ENCODE measurements at places on chromosomes 7 and 10.

GRCh38 chr10:34911661-34912205, 96.6 kb upstream of the PARD3 start:
- DNase-seq: no peak

GRCh38 chr7:114785496-114785895, 136.4 kb upstream of the MDFIC start:
- DNase-seq: no peak

GRCh38 chr7:118836933-118837332, 612.4 kb downstream of the ANKRD7 start:
- no peak for DNase-seq

- no peak for DNase-seq
Measured at GRCh38 chr7:133941496-133941895, 185.6 kb upstream of the LRGUK start.

DNA sequence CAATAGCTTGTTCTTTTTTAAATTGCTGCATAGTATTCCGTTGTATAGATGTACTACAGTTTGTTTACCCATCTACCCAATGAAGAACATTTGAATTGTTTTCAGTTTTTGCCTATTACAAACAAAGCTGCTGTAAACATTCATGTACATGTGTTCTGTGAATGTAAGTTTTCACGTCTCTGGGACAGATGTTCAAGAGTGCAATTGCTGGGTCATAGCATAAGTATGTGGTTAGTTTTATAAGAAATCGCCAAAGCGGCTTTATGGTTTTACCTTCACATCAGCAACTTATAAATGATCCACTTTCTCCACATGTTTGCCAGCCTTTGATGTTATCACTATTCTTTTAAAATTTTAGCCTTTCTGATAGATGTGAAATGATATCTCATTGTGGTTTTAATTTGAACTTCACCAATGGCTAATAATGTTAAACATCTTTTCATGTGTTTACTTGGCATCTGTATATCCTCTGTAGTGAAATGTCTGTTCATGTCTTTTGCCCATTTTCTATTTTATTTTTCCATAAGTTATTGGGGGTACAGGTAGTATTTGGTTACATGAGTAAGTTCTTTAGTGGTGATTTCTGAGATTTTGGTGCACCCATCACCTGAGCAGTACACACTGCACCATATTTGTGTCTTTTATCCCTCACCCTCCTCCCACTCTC, 73.5 kb downstream of the TBXAS1 start:
- DNase-seq: no peak

GRCh38 chr7:97971120-97971989, 18.6 kb downstream of the OCM2 start:
- no peak for DNase-seq

DNA sequence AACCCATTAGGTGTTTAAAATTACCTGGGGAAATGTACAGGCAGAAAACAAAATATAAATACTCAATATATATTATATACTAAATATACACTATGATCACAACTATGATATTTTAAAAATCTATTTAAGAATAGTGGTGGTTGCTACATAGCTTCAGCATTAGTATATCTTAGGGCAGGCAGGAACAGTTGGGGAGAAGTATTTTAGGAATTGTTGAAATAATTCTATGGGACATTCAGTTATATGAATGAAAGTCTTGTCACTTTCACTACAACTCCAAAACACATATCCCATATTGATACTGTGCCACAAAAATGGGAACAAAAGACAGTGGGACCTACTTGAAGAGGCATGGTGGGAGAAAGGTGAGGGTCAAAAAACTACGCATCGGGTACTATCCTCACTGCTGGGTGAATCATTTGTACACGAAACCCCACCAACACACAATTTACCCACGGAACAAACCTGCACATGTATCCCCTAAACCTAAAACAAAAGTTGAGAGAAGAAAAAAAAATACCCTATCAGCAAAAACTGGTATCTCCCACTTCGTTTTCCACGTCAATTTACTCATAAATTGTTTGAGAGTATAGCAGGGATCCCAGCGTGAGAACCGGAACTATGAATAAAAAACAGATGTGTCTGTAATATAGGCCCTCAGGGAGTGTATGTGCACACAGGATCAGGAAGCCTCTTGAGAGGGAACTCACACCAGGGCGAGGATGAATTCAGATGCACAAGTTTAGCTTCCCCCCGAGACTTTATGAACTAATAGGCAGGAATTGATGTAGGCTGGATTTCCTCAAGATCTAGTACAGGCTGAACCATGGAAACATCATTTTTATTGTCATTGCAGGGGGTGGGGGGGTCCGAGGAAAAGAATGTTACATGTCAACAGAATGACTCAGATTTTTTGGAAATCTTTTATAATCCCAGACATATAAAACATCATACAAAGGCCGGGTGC, 16.2 kb downstream of the SLC16A12 start:
- DNase-seq: no peak

DNA sequence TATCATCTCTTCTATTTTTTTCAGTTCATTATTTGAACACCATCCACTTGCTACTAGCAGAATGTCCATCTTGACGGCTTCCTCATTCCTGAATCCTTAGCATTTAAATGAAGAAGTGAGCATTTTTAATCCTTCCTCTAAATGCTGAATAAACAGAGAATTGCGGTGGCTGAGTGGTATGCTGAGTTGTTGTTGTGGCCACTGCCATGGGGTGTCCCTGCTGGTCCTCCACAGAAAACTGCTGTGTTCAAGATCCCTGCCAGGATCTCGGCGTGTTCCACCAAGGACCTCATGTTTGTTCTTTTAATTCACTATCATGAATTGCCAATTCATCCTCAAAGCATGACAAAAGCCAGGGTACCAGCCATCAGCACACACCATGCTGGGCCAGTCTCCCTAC, 48.9 kb upstream of the HABP2 start:
- DNase-seq: no peak

DNA sequence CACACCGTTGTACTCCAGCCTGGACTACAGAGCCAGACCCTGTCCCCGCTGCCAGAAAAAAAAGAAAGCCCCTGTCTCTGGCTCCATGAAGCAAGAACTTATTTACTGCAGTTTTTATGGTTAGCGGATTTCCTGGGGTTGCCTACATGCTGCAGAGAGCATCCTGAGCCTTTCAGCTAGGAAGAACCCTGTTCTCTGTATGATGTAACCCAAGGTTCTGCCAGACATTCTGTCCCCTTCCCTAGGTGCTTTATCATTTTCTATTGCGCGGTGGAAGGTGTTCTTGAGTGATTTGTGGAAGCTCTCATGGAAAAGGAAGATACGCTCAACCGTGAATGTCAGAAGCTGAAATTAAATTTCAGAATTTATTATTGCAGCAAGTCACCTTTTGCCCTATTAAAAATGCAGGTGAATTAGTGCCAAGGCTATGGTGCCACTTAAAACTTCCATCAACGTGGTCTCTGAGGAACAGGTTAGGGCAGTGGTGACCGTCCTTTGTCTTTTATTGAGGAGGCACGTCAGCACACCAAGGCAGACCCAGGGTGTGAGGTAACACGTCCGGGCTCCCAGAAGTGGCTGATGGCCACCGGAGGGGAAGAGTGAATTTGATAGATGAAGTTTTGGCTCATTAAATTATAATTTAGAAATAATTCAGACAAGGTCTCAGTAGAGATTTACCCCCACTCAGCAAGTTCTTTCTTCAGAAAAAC, 273.1 kb downstream of the PHTF2 start:
- DNase-seq: no peak

DNA sequence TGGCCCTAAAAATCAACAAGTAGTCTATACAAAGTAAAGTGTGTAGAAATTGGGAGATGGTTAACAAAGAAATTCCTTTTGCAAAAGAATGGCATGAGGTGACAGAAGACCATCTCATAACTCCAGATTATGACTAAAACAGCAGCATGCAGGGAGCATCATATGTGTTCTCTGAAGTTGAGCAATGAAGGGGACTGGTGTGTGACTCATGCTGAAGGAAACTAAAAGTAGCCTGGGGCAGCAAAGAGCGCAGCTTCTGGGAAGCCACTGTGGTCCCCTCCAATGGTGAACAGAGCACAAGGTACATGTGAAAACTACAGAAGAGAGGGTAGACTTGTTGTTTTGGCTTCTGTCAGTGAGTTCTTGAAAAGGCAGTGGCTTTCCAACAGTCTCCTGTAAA, 133.4 kb downstream of the MACC1 start:
- no peak for DNase-seq

GRCh38 chr7:30347226-30348082, 63.1 kb downstream of the ZNRF2 start:
- no peak for DNase-seq

GRCh38 chr7:32500922-32501341, 5.6 kb downstream of the AVL9 start:
- DNase-seq: no peak

GRCh38 chr10:121539786-121540185, 58.5 kb downstream of the FGFR2 start:
- DNase-seq: no peak

GRCh38 chr10:109456566-109457301, 466.6 kb downstream of the XPNPEP1 start:
- no peak for DNase-seq

- DNase-seq: no peak
Measured at GRCh38 chr7:13897819-13898218, 91.6 kb downstream of the ETV1 start.

DNA sequence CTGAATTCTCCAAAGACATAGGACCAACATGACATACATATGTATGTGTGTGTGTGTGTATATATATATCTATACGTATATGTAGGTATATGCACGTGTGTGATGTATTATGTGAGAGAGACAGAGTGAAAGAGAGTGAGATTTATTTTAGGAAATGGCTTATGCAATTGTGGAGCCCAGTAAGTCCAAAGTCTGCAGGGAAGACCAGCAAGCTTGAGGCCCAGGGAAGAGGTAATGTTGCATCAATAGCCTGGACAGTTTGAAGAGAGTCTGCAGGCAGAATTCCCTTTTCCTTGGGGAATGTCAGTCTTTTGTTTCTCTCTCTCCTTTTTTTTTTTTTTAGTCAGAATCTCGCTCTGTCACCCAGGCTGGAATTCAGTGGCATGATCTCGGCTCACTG, 33.0 kb upstream of the CARD11 start:
- DNase-seq: no peak

GRCh38 chr7:50718876-50719275, 63.8 kb downstream of the GRB10 start:
- DNase-seq: no peak

DNA sequence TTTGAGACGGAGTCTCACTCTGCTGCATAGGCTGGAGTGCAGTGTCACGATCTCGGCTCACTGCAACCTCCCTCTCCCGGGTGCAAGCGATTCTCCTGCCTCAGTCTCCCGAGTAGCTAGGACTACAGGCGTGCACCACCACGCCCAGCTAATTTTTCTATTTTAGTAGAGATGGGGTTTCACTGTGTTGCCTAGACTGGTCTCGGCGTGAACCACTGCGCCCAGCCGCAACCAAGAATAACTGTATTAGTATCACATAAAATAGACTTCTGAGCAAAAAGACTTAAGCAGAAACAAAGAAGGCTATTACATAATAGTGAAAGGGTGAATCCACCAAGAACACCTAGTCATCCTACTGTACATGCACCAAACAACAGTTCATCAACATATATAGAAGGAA, 67.6 kb upstream of the TFEC start:
- DNase-seq: no peak

Measured in activated gamma-delta T cell (primary cell).